ENCODE measurements at places on chromosomes 2 and 18. TPM values are rescaled to one million over a fixed set of nuclear protein-coding genes. Genes with fewer than 3 reads are reported as not detected.

- peak; percentile 79 for DNase-seq
These were observed 396 bp downstream of the CNOT9 start for GRCh38 chr2:218569038-218569431.

DNA sequence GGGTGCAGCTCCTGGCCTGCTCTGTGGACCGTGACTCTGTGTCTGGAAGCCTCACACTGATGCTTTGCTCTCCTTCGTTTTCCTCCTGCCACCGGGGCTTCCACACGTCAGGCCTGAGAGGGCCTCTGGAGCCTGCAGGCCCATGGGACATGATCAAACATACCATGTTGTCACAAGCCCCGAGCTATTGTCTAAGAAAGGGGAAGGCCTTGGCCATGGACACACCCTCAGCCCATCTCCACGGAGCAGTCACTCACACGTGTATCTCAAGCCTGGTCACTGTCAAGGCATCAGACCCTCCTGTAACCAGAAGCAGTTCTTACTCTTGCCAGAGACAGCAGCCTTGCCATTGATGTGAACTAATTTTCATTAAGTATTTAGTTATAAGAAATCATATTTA, 814.1 kb upstream of the SALL3 start:
- DNase-seq, result no peak

DNA sequence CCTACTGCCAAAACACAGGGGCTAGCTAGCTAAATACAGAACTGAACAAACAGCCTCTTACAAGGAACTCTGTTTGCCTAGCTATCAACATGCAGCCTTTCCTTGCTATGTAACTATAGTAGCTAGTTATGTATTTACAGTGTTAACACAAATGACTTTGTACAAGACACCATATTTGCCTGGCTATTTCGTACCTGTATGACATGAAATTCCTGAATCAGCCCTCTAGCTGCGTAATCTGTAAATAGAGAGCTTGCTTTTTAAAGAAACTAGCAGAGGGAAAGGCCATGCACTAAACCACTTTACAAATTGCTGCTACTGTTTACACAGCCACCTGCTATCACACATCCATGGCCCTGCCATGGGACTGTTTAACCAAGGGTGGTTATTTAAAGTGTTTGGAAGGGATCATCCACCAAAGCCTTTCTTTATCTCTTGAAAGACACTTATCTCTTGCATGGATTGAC, 248.7 kb downstream of the TFCP2L1 start:
- DNase-seq, result no peak

GRCh38 chr2:217873371-217873770, 129.4 kb downstream of the TNS1 start:
- DNase-seq, result no peak

- DNase-seq, result no peak
These were observed 2.3 kb downstream of the EMX1 start for GRCh38 chr2:72919414-72920317.

- DNase-seq, result peak; percentile 98
These were observed 18.2 kb downstream of the NRP2 start for GRCh38 chr2:205700331-205701132.

DNA sequence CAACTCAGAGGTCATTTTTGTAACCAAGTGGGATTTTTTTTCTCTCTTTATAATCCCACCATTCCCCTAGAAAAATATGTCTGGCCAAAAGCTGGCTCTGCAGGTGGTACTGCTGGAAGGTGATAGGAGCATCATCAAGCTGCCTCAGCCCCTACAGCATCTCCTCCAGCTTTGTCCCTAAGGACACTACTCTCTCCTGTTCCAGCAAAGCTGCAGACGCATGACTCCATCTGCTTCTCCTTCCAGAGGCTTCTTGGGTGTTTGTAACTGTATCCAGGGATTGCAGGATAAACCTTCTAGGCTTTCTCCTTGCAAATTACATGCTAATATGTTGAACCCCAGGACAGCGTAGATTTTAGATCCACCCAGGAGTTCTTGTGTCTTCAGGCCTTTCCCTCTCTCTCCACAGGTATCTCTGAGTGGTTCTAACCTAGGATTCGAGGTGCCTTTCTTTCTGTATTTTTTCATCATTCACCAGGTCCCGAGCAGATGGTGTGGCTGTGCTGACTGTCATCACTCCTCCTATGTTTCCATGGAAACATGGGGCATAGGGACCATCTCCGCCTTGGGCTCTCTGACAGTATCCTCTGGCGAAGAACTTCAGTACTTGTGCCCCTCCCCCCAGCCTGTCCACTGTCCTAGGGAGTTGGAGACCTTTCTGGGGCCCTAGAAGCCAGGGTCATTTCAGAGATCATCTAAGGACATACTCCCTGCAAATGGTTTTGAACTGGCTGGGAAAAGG, 34.3 kb downstream of the AFF3 start:
- no peak for DNase-seq

DNA sequence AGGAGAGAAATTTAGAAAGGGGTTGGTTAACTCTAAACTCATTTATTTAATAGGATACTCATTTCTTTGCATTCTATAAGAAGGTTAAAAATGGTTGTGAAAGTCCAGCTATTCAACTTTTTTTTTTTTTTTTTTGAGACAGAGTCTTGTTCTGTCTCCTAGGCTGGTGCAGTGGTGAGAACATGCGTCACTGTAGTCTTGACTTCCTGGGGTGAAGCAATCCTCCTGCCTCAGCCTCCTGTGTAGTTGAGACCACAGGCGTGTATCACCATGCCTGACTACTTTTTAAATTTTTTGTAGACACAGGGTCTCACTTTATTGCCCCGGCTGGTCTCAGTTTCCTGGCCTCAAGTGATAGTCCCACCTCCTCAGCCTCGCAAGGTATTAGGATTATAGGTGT, 11.9 kb downstream of the ELP2 start:
- DNase-seq, result no peak

GRCh38 chr18:39752351-39752750, 2186.8 kb upstream of the CELF4 start:
- DNase-seq, result no peak

GRCh38 chr2:210215120-210215519, 10.1 kb downstream of the ACADL start:
- DNase-seq, result no peak

DNA sequence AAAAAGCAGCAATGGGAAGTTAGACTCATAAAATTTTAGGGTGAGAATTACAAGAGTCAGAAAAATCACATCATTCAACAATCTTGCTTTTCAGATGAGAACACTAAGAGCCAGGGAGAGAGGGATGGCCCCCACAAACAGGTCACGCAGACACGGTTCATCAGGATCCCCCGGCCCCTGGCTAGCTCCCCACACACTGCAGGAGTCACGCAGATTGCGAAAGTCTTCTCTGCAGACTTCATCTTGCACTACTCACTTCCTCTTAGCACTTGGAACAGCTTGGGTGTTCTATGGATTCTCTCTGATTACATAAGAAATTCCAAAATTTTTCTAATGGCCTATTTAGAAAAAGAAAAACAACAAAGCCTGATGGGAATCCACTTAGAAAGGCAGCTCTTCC, 21.6 kb upstream of the SULT1C2 start:
- peak; percentile 48 for DNase-seq

DNA sequence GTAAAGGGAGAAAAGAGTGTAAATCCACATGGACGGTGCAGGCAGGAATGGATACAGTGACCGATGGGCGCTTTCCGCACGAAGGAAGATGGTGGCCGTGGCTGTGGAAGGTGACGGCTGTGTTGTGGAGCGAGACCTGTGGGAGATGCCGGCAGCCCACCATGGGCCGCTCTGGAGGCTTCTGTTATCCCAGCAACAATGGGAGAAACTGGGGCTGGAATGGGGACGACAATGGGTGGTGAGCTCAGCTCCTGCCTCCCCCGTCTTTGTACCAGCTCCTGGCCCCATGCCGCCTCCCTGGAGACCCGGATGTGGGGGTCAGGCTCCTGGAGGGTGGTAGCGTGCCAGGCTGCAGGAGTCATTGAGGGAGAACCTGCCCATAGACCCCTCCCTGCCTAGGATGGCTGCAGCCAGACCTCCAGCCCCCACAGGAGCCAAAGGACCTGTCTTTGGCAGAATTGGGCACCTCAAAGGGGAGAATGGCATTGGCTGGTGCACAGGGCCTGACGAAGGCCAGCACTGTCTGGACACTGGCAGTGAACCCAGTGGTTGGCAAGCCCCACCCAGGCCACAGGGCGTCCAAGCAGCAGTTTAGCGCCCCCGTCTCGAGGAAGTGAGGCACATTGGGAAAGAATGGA, 72.6 kb downstream of the SLC66A2 start:
- DNase-seq, result no peak

DNA sequence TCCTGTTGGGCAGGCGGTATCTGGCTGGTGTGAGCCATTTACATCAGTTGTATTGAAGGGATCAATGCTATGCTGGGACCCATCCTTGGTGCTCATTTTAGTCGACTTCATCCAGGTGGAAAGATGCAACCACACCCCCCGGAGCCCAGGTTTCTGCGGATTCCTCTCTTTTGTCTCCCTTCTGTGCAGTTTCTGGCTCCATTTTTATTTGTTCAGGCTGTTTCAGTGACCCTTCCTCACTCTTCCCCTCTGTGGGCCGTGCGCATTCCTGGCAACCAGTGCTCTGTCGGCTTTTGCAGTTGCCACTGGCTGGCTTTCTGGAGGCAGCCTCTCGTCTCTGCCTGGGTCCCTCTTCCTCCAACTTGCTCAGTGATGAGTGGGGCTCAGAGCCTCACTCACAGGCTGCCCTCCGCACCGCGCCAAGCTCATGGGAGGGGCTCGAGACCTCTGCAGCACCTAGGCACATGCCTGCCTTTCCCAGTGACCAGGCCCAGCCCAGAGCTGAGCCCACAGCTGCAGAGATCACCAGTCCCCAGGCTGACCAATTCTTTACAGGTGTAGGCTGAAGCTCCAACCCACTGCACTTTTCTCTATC, 12.1 kb downstream of the SH3RF3 start:
- no peak for DNase-seq

DNA sequence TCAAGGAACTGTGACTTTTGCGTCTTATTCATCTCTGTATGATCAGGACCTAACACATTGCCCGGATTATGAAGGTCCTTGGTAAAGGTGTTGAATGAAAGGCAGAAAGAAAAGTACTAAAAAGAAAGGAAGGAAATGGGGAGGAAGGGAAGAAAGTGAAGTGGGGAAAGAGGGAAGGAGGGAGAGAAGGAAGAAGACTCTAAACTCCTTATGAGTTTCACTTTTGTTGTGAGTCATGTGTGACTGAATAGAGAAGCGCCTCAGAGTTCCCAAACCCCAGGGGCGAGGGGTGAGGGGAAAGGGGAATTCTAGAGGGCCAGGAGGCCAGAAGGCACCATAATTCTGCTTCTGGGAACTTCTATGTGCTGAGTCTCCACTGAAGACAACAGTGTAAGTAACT, 30.9 kb upstream of the OSBPL6 start:
- DNase-seq, result peak; percentile 62

DNA sequence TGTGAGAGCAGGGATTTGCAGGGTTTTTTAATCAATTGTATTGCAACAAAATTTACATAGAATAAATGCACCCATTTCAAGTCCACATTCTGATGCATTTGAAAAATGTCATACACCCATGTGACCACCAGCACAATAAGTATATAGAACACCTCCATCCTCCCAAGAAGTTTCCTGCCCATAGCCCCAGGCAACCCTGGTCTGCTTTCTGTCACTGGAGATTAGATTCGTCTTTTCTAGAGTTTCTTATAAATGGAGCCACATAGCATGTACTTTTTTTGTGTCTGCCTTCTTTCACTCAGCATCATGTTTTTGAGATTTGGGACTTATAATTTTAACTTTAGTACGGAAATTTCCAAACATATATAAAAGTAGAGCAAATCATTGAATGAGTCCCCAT, 127.2 kb upstream of the EPAS1 start:
- DNase-seq, result no peak

- no peak for DNase-seq
These were observed 1.1 kb upstream of the EPC2 start for GRCh38 chr2:148643421-148643820.

GRCh38 chr2:36559221-36559942, 38.6 kb downstream of the FEZ2 start:
- DNase-seq, result no peak

DNA sequence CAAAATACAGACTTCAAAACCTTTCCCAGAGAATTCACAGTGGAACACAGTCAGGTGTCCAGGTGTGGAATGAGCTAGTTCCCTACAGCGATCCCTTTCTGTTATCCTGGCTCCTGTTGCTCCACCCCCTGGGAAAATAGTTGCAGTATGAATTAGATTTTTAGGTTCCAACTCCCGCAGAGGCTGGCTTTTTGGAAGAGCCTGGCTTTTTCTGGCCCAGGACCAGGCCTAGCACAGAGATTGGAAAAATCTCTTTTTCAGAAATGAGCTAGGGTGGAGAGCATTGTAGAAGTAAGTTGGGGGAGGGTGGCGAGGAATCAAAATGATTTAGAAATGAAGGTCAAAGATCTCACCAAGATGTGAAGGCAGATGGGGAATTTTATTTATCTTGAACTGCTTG, 27.1 kb downstream of the COL5A2 start:
- no peak for DNase-seq

GRCh38 chr2:27390822-27391679, 10.5 kb upstream of the ZNF513 start:
- DNase-seq, result no peak

- DNase-seq, result no peak
These were observed 39.1 kb downstream of the C18orf54 start for GRCh38 chr18:54396760-54397159.

- no peak for DNase-seq
These were observed 154.9 kb upstream of the KYNU start for GRCh38 chr2:142722569-142722968.

DNA sequence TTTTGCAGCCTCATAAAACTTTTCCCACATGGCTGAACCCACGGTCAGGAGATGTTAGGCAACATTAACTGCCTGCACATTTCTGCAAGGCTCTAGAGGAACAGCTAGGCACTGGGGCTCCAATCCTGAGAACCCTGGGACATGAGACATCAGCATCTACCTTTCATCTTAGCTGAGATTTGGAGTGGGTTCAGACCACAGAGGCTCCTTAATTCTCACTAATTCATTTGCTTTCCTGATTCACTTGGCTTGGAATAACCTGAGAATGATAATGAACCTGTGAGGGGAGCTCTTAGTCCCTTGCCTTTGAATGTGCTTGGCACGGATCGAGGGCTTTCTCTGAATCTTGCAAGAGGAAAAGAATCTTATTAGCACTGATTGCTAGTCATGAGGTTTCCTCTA, 266.2 kb downstream of the FIGN start:
- no peak for DNase-seq

DNA sequence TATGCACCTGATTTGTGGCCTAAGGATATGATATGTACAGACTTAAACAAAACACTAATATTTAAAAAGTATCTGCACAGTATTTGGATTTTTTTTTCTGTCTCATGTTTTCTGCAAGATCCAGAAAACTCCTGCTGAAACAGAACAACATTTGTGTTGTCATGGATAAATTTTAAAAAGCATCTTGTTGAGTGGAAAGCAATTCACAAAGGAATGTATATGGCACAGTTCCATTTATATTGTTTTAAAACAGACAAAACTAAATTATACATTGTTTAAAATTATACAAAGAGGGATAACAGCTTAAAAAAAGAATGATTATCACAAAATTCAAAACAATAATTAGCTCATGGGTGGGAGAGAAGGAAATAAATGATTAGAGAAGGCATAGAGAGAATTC, 193.5 kb downstream of the PPP1R1C start:
- no peak for DNase-seq

Gene TYMS
- 54.4 TPM for total RNA-seq

Gene KIF1A
- not detected for total RNA-seq

Gene ELOA2
- total RNA-seq, result not detected

Gene TEKT4
- total RNA-seq, result not detected

Gene SF3B6
- total RNA-seq, result 501 TPM

Gene KCNJ13
- not detected for total RNA-seq

Gene KYNU
- total RNA-seq, result 31.6 TPM

Gene OSBPL1A
- total RNA-seq, result 35.4 TPM

Gene CYBRD1
- 139 TPM for total RNA-seq

Gene CHRND
- total RNA-seq, result not detected

Gene LRP2
- not detected for total RNA-seq

Gene UGT1A5
- not detected for total RNA-seq

Gene INHBB
- 0.24 TPM for total RNA-seq

Gene CYP1B1
- 1.2 TPM for total RNA-seq
